Prostate gland (tissue), 2 donors: ENCODE measurements at places on chromosomes 4 and X.
A peak's percentile ranks its signal among the peaks of the same experiment; 100 is the strongest.

- DNase-seq = peak; percentile 57
Measured at GRCh38 chrX:12791257-12792228, at the start of gene PRPS2. Gene PRPS2 (plus strand): TSS chrX:12791412. CDS start chrX:12791498, 86 bp downstream.

- no peak for DNase-seq
Measured at GRCh38 chr4:30616942-30617646, 103.1 kb upstream of the PCDH7 start.

- no peak for DNase-seq
Measured at GRCh38 chr4:164442180-164442579, 311.8 kb upstream of the SMIM31 start.

- no peak for DNase-seq
Measured at GRCh38 chr4:628821-629635, 3.7 kb downstream of the PDE6B start.

DNA sequence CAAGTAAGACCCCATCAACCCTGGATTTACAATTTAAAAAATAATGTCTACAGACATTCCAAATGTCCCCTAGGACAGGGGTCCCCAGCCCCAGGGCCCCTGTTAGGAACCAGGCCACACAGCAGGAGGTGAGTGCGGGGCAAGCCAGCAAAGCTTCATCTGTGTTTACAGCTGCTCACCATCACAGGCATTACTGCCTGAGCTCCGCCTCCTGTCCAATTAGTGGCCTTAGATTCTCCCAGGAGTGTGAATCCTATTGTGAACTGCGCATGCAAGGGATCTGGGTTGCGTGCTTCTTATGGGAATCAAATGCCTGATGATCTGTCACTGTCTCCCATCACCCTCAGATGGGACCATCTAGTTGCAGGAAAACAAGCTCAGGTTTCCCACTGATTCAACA, 146.1 kb downstream of the ATP10D start:
- DNase-seq = no peak

- no peak for DNase-seq
Measured at GRCh38 chr4:64897683-64898082, 488.4 kb upstream of the TECRL start.

DNA sequence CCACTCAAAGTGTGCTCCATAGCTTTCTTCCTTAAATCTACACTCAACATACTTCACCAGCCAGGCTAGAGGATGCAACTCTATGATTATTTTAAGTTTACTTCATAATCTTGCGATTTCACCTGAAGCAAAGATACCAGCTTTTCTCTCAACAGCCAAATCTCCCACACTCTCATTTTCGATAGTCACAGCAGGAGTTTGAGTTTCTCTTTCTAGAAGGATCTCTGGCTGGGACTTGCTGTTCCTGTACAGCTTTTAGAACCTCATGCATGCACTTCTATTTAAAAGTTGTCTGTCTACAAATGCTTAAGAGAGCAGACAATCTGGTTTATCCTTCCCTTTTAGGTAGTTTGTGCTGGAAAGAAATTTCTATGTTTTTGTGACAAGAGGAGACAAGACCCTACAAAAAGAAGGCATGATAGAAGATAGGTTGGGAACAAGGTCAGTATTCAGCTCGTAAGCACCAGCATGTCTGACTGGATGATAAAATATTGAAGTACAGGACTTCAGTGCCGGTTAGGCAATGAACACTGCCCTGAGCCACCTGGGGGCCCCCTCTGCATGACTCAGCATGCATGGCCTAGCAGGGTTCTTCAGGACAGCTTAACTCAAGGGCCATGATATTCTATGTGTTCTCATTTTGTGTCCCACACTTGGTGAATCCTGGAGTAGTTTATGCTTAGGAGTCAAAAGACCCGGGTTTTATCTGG, 65.6 kb downstream of the ATXN3L start:
- DNase-seq = no peak

DNA sequence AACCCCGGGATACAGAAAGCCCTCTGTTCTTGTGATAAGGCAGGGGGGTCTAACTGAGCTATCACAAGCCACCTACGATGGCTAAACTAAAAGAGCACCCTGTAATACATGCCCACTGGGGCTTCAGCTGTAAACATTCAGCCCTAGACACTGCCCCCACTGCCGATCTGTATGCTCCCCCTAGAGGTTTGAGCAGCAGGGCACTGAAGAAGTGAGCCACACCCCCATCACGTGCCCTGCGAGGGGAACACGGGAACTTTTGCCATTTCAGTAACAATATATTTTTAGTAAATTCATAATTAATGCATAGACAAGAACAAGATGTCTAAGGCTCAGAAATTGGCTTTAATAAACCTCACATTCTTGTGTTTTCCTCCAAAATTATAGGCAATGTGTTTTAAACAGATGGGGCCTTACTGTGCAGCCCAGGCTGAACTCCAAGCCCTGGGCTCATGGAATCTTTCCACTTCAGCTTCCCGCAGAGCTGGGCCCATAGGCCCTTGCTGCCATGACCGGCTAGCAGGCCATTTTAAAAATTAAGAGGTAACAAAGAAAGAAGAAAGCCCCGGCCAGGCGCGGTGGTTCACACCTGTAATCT, 235.3 kb upstream of the SFRP2 start:
- DNase-seq = no peak

GRCh38 chr4:137648531-137648930, 116.2 kb upstream of the PCDH18 start:
- no peak for DNase-seq

DNA sequence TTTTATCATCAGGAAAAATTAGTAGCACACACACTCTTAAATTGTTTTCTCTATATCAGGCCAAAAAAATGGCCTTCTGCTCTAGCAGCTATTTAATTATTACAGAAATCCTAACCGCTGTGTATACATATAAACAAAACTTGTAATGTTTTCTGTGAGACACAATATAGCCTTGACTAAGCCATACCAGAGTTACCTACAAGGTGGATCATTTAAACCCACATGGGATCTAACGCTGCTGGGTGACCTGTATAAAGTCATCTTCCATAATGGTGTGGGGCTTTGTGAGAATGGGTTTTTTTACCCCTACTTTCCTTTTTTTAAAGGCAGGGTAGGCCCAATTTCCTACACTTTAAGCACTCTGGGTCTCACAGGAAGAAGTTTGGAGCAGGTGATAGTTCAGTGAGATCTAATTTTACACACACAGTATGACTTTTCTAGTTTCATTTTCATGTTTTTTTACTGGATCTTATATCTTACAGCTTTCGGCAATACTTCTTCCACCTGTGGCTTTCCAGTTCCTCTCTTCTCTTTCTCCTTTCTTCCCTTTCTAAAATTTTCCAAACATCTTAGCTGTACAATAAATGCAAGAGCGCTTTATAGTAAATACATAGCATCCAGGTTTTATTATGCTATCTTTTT, 66.9 kb upstream of the MMAA start:
- no peak for DNase-seq

DNA sequence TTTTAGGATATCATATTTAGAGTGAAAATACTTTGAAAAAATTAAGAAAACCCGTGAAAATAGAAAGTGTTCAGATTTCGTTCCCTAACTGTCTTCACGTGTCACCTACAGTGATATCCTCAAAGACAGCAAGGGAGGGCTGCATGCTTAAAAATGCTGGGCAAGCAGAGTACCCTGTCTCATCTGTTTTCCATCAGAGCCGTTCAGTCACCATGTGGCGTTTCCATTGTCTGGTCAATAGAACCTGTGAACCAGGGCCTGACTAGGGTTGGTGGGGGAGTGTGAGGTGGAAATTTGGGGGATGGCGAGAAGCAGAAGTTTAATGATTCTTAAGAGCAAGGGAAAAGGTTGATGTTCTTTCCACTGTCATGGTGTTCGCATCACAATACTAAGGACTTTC, 173.9 kb downstream of the BMPR1B start:
- no peak for DNase-seq

DNA sequence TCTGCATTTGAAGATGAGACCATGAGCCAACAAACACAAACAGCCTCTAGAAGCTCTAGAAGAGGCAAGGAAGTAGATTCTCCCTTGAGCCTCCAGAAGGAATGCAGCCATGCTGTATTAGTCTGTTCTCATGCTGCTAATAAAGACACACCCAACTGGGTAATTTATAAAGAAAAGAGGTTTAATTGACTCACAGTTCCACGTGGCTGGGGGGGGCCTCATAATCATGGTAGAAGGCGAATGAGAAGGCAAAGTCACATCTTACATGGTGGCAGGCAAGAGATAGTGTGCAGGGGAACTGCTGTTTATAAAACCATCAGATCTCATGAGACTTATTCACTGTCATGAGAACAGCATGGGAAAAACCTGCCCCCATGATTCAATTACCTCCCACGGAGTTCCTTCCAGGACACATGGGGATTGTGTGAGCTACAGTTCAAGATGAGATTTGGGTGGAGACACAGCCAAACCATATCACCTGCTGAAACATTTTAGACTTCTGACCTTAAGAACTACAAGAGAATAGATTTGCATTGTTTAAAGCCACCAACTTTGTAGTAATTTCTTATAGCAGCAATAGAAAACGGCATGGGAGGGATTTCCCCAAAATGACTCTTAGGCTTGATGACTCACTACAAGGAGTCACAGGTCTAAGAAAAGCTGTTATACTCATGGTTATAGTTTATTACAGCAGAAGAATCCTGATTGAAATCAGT, 284.4 kb upstream of the SFRP2 start:
- no peak for DNase-seq

DNA sequence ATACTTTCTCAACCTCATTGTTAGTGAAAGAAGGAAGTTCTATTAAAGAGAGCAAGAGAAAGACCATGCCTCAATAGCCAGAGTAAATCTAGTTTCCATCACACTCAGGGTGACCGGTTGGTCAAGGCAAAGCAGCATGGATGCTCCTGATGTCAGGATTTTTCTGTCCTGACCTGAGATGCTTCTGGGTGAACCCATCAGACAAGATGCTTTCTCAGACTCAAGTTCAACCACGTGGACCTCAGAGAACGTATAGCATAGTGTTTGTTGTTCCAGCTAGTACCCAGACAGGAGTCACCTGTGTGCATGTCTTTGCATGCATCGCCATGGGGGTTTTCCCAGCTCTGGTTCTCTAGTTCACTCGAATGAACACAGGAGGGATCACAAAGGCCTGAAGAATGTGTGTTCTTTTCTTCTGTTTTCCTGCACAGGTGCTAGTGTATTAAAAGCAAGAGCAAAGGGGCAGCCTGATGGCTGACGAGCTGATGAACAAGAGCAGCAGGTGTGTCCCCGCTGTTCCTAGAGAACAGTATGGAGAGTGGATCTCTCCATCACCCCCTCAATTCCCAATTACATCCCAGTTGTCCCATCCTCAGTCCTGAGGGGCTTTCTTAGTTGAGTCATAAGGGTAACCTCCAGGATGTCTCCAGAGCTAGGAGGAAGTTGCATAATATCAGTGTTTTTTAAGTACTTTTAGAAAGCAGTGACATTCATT, 110.5 kb upstream of the ENPP6 start:
- peak; percentile 77 for DNase-seq

GRCh38 chrX:45372151-45372550, 171.5 kb upstream of the DIPK2B start:
- no peak for DNase-seq

GRCh38 chrX:20756585-20756984, 489.9 kb upstream of the RPS6KA3 start:
- DNase-seq = no peak

GRCh38 chr4:36385951-36386571, 104.6 kb downstream of the DTHD1 start:
- no peak for DNase-seq

- DNase-seq = no peak
Measured at GRCh38 chr4:113838460-113838859, 76.9 kb upstream of the CAMK2D start.

DNA sequence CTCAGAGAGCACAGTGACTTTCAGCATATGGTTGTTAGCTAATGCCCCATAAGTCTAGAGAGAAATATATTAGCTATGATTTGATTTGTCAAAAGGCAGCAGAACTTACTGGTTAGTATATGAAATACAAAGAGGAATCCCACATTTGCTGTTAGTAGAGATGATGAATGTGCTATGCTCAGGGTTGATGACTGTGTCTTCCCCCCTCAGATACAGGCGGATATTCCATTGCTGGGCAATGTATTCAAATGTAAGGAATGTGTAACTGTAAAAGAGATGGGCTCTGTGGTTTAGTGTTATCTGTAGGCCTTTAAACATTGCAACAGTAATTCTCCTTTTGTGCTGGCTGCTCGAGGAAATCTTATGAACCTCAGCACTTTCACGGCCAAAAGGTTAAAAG, 528.9 kb upstream of the ARX start:
- DNase-seq = no peak

DNA sequence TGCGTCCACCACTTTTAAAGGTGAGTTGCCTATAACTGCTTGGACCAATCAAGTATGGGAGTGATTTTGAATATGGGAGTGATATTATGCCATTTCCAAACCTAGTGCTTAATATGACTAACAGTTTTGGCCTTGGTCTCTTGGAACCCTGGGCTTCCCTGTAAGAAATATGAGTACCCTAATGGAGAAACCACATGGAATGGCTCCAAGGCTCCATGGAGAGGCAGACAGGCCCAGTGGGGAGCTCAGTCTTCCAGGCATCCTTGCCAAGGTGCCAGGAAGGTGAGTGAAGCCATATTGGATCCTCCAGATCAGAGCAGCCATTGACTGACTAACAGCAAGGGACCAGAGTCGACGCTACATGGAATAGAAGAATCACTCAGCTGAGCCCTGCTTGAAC, 53.2 kb downstream of the MAML3 start:
- no peak for DNase-seq

GRCh38 chr4:157115613-157116335, 39.8 kb downstream of the GLRB start:
- DNase-seq = no peak

DNA sequence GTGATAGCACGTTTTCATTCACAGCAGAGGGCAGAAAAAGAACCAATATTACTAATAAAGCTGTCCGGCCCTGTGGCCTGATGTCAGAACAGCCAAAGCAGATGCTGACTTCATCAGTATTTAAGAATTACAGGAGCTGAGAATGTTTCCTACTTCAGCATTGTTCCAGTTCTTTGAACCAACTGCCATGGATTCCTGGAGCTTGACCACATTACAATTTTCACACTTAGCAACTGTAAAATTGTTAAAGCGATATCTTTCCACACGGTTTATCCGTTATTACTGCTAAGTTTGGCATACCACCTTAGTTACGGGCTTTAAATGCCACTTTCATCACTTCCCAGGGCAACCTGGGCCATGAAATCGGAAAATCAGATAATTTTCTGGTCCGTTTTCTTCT, 118.2 kb downstream of the EPHA5 start:
- DNase-seq = no peak

DNA sequence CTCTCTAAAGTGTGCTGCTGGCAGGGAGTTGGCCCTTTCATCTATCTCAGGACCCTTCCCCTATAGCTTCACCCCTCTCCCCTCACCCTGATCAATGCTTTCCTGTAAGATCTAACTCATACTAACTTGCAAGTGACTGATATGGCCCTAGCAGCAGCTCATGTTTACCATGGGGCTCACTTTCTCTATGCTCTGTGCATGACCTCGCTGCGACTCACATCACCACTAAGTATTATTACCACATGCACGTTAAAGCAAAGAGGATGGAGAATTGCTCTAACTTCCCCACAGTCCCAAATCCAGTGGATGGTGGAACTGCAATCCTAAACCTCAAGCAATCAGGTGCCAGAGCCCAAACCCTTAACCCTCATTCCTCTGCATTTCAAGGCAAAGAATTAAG, 626.6 kb downstream of the MID1IP1 start:
- no peak for DNase-seq
